ENCODE measurements at places on chromosomes 7 and 10. TPM values are rescaled to one million over a fixed set of nuclear protein-coding genes. Genes with fewer than 3 reads are reported as not detected.
A peak's percentile ranks its signal among the peaks of the same experiment; 100 is the strongest.

DNA sequence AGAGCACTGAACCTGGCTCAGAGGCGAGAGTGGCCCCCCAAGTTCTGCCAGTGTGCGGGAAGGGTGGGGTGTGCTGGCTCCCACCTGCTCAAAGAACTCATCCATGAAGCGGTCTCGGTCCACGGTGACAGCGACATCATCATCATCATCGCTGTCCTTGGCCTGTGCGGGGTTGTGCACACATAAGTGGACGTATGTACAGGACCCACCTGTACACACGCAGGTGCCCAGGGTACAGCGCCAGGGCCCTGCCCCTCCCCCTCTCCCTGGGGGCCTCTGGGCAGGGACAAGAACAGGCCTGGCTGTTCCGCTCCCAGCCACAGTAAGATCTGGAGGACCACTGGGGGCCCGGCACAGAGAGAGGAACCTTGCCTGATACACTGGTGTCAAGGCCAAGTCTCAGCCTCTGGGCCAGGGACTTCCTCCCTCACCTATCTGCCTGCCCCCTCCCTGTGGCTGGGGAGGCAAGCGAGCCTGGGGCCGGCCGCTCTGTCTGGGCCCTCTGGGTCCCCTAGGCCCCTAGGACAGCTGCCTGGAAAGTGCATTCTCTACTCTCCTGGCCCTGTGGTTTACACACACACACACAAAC is 10.4 kb downstream of the STX1A start:
- H3K36me3 ChIP-seq: peaks cover 36% of the 10 kb centered on the region
- H3K4me3 ChIP-seq: no peak overlapping the region
- ATAC-seq: no peak
- no peak overlapping the region for H3K27ac ChIP-seq
- H3K27me3 ChIP-seq: no peaks in the 10 kb centered on the region
- peaks cover 15% of the 10 kb centered on the region for H3K4me1 ChIP-seq

DNA sequence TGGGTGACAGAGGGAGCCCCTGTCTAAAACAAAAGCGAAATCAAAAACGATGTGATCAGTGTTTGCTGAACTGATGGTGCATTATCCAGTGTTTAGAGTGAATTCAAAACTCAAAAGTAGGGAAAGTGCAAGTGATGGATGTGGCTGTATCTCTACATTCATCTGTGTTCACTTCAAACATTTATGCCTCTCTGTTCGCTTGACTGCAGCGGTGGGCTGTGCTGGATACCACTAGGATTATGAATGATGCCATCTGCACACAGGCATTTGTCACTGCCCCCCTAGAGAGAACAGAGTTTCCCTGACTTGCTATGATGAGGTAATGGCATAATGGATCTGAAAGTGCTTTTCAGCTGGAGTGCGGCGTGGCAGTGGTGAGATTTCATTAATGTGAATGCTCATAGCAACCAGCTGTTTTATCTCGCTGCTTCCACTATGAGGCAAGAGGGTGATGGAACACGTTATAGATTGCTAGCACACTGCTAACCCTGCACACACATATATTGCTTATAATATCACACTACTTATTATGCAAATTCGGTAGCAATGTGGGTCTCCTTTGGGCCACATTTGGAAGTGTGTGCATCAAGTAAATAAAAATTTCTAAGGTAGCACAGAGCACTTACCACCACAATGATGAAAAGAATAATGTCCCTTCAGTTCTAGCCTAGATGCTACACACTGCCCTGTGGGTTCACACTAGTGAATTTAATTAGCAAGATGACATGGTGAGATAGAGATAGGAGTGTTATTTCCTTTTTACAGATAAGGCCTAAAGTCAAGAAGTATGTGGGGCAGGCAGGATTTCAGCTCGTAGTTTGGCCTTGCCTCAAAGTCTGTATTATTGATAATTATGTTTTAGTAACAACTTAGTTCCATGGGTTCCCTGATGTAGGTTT is 164.7 kb downstream of the CAMK1D start:
- peaks cover 5% of the 10 kb centered on the region for H3K4me1 ChIP-seq
- H3K36me3 ChIP-seq: no peaks in the 10 kb centered on the region
- H3K4me3 ChIP-seq: no peak overlapping the region
- H3K27me3 ChIP-seq: no peaks in the 10 kb centered on the region
- ATAC-seq: no peak
- no peak overlapping the region for H3K27ac ChIP-seq

DNA sequence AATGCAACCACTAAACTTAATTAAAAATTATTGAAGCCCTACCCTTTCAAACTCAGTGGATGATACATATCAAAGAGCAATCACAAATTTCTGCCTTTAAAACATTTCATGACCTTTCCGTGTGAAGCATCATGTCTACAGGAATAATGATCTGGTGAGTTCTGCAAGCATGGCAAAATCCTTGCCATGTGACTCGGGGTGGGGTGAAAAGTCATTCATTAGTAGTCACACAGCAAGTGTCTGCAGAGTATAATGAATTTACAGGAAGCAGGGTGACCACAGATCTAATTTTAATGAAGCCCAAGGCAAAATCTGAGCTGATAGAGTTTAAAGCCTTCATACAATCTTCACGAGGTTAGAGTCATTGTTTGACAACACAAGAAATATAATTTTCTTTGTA is 351.9 kb downstream of the THSD7A start:
- H3K4me1 ChIP-seq: no peaks in the 10 kb centered on the region
- H3K27me3 ChIP-seq: no peaks in the 10 kb centered on the region
- ATAC-seq: no peak

- no peak overlapping the region for H3K4me3 ChIP-seq
- H3K27ac ChIP-seq: no peak overlapping the region
- H3K27me3 ChIP-seq: peaks cover 50% of the 10 kb centered on the region
Observed at GRCh38 chr10:94376865-94377264, 14.1 kb upstream of the NOC3L start.

GRCh38 chr7:134932707-134933370 is 53.5 kb upstream of the AGBL3 start:
- H3K4me1 ChIP-seq: peaks cover 8% of the 10 kb centered on the region
- H3K27ac ChIP-seq: no peak overlapping the region
- H3K27me3 ChIP-seq: peaks cover 5% of the 10 kb centered on the region
- no peak overlapping the region for H3K4me3 ChIP-seq
- no peak for ATAC-seq

GRCh38 chr10:31341552-31341951 is 22.5 kb downstream of the ZEB1 start:
- no peaks in the 10 kb centered on the region for H3K36me3 ChIP-seq
- peaks cover 16% of the 10 kb centered on the region for H3K4me1 ChIP-seq
- no peak overlapping the region for H3K4me3 ChIP-seq
- ATAC-seq: no peak

DNA sequence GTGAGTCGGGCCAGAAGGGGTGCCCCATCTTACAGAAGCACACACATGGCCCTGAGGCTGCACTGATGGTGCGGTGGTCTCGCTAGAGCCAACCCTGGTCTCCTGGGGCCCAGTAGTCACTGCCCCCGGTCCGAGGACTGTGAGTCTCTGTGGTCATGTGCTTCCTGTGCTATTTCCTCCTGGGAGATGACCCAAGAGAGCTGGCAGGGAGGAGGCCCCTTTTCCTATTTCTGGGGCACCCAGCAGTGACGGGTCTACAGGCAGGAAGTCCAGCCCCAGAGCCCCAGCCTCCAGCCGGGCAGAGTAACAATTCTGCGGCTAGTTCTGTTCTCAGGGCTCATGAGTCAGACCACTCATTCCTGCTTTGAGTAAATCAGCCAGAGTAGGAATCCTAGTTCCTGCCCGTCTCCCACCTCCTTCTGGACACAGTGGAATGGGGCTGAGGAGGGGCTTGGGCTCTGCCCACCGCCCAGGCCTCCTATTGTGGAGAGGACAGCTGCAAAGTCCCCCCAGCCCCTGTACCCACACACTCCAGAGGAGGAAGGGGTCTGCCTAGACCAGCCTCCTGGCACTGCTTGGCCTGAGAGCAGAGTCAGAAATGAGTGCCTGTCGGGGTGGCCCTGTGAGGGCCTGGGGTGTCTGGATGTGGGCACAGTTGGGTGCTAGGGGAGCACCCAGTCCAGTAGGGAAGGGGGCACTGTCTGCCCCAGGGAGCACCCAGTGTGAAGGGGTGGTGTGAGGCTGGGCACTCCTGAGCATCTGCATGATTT is 80.5 kb upstream of the PPIF start:
- peak overlapping the region; percentile 50 for H3K4me3 ChIP-seq
- peak; percentile 92 for ATAC-seq
- peaks cover 17% of the 10 kb centered on the region for H3K36me3 ChIP-seq
- H3K4me1 ChIP-seq: peaks cover 27% of the 10 kb centered on the region

DNA sequence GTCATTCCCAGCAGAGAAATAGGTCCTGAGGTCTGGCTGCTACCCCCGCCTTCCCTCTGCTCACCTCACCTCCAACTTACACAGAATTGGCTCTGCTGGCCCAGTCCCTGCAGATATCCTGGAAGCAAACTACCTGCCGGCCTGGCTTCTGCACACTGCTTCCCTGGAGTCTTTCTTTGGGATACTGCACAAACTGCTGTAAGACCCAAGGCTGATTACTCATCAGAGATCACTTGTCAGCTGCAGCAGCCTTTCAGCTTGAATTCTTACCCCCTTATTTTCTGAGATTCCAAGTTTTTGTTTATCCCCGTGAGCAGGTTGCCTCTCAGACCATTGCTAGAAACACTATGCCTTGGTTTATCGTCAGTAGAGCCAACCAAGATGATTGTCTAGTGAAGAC is 426.4 kb downstream of the PHTF2 start:
- no peaks in the 10 kb centered on the region for H3K36me3 ChIP-seq
- no peaks in the 10 kb centered on the region for H3K4me1 ChIP-seq
- H3K27me3 ChIP-seq: peaks cover 11% of the 10 kb centered on the region
- ATAC-seq: no peak

- H3K27ac ChIP-seq: no peak overlapping the region
- H3K4me3 ChIP-seq: no peak overlapping the region
- H3K36me3 ChIP-seq: no peaks in the 10 kb centered on the region
- H3K27me3 ChIP-seq: no peaks in the 10 kb centered on the region
Observed at GRCh38 chr10:66827353-66827752, 98.5 kb upstream of the LRRTM3 start.

DNA sequence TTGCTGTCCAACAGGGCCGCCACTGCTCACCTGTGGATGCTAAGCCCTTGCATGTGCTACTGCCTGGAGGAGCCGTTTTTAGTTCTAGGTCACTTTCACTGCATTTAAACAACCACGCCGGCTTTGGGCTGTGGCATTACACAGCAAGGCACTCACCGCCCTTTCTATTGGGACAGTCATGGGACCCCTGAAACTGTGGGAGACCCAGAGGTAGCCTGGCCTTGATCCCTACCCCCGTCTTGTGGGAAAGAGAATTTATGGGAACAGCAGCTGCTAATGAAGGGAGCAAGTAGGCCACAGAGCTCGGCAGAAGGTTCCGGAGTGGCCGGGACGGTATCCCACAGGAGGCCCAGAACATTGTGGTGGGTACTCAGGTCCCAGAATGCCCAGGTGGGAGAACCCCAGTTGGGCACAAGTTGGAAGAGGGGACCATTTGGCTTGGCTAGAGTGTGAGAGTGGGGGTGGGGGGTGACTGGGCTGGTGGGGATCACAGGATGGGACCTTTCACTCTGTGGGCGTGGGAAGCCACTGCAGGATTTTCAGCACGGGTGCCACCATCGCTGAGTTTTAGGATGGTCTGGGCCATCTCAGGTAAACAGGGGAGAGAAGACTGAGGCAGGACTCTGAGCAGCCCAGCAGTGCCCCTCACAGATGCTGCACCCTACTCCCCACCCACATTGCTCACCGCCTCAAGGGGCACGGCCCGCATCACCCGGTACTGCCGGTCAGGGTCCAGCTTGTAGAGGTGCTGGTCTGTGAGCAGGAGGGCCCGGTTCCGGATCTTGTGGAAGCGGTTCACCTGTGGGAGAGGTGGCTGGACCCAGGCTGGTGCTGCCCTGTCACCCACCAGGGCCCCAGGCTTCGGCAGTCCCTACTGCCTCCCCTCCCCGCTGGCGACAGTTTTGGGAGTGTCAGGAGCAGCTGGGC is 15.2 kb downstream of the MYO1G start:
- no peaks in the 10 kb centered on the region for H3K27me3 ChIP-seq
- H3K27ac ChIP-seq: peak overlapping the region; percentile 78
- peaks cover 78% of the 10 kb centered on the region for H3K36me3 ChIP-seq
- no peak overlapping the region for H3K4me3 ChIP-seq
- H3K4me1 ChIP-seq: peaks cover 29% of the 10 kb centered on the region

DNA sequence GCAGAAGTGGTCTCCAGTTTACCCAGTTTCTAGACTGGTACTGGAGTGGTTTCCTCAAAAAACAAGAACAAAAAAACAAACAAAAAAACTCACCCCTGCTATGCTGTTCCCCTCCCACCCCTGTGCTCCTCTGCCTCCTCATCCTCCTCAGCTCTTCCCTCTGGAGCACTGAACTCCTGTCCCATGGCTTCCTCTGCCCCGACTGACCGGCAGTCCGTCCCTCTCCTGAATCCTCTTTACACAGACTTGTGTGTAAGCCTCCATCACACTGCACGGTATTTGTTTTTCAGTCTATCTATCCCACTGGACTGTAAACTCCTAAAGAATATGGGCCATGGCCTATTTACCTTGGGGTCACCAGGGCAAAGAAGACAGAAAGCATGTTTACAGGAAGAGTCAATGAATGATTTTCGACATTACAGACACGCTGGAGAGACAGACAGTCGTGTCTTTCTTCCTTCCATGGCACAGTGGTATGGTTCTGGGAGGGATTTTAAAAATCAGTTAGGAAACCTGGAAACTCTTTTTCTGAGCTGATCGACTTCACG is 265.3 kb downstream of the GLI3 start:
- H3K27ac ChIP-seq: no peak overlapping the region
- no peak overlapping the region for H3K4me3 ChIP-seq
- no peaks in the 10 kb centered on the region for H3K27me3 ChIP-seq
- no peaks in the 10 kb centered on the region for H3K4me1 ChIP-seq
- no peak for ATAC-seq

DNA sequence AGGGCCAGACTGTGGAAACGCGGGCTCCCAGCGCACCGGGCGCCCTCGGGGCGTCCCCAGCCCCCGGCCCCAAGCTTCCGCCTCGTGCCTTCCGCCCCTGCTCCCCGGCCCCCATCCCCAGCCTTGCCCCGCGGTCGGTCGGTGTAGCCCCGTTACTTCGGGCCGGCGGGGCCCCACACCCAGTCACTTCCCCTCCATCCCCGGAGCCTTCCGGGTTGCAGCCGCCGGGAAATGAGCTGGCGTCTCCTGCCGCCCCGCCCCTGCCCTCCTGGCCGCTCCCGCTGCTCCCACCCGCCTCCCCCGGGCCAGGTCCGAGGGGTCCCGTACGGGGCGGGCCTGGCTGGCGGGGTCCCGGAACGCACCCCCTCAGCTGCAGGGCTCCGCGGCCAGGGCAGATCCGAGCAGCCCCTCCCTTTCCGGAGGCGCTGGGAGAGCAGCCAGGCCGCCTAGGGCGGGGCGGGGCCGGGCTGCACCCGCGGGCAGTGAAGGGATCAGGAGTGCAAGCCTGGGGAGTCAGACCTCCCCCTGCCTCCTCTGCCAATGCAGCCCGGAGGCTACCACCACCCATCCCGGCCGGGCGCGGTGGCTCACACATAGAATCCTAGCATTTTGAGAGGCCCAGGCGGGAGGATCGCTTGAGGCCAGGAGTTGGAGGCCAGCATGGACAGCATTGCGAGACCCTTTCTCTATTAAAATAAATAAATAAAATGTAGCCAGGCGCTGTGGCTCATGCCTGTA is 709 bp downstream of the ARPC1B start:
- no peak overlapping the region for H3K27ac ChIP-seq
- H3K4me3 ChIP-seq: peak overlapping the region; percentile 86
- H3K27me3 ChIP-seq: no peaks in the 10 kb centered on the region
- H3K4me1 ChIP-seq: peaks cover 15% of the 10 kb centered on the region
- peaks cover 53% of the 10 kb centered on the region for H3K36me3 ChIP-seq

GRCh38 chr7:112010994-112011393 is 195.2 kb downstream of the DOCK4 start:
- no peak for ATAC-seq
- H3K4me3 ChIP-seq: no peak overlapping the region
- no peaks in the 10 kb centered on the region for H3K36me3 ChIP-seq
- no peak overlapping the region for H3K27ac ChIP-seq
- H3K4me1 ChIP-seq: no peaks in the 10 kb centered on the region

The RAB19 gene
- 4.5 TPM for total RNA-seq

The FKBP9 gene
- 0.65 TPM for total RNA-seq

The PLEKHS1 gene
- total RNA-seq: not detected

The SYT15 gene
- total RNA-seq: 0.37 TPM

Measured in activated T-helper 17 cell treated with anti-CD3 and anti-CD28 coated beads, Interleukin-2, amount 50 U/mL, for 72 hours (primary cell).